Stimulated activated CD8-positive, alpha-beta memory T cell treated with anti-CD3 and anti-CD28 coated beads, Interleukin-4, amount 100 ng/mL, for 24 hours (primary cell): ENCODE measurements at places on chromosomes 11 and 22.

- no peak for DNase-seq
These were observed 21.8 kb downstream of the CLMP start for GRCh38 chr11:123173040-123173855.

GRCh38 chr22:48297296-48297695 is 1530.4 kb downstream of the BRD1 start:
- DNase-seq: no peak

- no peak for DNase-seq
These were observed at the start of gene DKK3 for GRCh38 chr11:12007769-12008737. Gene DKK3 (minus strand): TSS chr11:12008626. CDS start chr11:12008582, 44 bp downstream.

DNA sequence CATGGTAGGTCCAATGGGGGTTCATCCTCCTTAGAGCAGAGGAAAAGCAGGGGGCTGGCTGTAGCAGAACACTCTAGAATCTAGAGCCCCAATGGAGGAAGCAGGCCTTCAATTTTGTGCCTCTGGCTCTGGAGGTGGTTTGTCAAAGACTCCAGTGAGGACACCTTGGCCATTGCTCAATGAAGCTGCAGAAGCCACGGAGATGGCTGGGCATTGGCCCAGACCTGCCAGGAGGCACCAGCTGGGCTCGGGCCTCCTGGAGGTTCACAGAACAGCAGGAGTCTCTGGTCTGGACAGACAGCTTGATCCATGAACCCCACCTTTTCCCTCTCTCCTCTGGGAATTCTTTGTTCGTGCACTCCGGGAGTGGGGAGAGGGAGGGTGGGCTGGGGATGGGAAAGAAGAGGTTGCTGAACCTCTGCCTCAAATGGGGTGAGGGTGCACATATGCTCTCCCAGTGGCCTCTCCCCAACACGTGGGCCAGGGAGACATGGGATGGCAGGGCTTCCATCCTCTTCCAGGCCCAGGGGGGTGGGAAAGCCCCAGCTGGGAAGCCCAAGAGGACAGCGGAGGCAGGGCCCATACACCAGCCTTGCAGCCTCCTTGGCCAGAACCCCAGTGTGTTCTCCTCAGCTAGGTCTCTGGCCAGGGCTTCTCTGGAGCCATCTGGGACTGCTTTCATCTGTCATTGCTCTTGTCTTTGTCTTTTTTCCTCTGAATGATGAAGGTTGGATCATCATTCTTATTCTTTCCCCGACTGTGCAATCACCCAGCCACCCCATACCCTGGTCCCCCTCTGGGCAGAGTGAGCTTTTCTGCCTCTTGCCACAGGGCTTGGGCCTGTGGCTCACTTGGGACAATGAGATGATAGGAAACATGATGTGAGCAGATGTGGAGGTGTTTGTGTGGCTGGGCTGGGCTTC is 1019.4 kb downstream of the BRD1 start:
- no peak for DNase-seq

DNA sequence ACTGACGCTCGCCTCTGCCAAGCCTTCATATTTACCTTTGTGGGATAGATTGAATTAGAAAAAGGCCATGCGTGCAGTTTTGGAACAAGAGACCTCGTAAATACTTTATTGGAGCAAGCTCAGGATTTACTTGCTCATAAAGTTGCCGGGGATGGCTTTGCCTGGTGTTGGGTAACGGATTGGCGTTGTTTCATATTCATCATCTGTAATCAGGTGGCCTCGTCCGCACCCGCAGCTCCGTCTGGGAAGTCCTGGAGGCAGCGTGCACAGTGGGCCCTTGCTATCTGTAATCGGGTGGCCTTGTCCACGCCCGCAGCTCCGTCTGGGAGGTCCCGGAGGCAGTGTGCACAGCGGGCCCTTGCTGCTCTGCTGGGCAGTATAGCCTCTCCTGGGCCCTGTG is 1209.3 kb downstream of the BRD1 start:
- DNase-seq: no peak

GRCh38 chr11:123518496-123519054 is 88.5 kb downstream of the GRAMD1B start:
- DNase-seq: no peak

DNA sequence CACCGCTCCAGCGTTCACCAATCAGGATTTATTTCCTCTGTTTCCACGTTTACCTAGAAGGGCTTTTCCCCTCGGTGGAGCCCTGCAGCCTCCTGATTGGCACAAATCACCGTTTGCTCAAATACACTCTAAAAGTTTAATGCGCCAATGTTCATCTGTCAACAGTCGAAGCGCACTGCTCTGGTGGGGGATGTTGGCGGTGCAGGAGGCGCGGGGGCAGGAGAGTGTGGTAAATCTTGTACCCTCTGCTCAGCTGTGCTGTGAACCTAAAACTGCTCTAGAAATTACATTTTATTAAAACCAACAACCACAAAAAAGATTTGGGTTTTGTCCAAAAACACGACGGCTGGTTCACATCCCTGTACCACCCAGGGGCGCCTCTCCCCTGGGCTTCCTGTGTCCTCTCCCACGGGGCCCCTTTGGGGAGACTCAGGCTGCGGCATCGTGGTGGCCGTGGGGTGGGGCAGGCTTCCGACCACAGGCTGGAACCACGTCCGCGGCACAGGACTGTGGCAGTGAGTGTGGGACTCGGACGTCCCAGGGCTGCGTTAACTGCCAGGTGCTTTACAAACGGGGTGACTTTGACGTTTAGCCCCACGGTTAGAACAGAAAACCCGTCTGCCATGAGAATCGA is 13.5 kb downstream of the TTLL8 start:
- DNase-seq: no peak

DNA sequence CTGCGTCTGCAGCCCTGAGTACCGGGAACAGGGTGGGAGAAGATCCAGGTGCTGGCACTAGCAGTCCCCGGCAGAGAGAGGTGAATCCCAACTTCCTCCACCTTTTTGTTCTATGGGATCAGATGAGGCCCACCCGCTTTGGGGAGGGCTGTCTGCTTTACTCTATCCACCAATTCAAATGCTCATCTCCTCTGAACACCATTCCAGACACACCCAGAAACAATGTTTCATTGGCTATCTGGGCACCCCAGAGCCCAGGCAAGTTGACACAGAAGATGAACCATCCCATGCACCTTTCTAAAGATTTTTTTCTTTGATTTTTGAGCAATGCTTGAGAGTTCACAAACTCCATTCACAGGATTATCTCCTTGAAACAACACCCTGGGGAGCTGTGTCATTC is 78.0 kb downstream of the PARVB start:
- no peak for DNase-seq

GRCh38 chr22:26210334-26210733 is 41.1 kb downstream of the SEZ6L start:
- DNase-seq: no peak

DNA sequence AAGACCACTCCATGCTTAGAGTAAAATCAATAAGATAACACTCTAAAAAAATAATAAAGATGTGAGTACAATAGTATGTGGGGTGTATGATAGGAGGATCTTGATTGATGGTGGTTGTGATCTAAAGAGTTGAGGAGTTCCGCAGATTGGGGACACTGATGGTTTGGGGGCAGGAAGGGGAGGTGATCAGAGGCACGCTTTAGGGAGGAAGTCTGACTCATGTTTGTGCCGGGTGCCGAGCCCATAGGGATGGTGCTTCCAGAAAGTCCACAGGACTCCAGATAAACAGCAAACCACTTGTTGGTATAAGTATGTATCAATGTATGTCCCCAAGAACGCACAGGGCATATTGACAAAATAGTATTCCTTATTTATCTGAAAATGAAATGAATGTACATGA is 27.5 kb downstream of the LINC01488 start:
- no peak for DNase-seq

DNA sequence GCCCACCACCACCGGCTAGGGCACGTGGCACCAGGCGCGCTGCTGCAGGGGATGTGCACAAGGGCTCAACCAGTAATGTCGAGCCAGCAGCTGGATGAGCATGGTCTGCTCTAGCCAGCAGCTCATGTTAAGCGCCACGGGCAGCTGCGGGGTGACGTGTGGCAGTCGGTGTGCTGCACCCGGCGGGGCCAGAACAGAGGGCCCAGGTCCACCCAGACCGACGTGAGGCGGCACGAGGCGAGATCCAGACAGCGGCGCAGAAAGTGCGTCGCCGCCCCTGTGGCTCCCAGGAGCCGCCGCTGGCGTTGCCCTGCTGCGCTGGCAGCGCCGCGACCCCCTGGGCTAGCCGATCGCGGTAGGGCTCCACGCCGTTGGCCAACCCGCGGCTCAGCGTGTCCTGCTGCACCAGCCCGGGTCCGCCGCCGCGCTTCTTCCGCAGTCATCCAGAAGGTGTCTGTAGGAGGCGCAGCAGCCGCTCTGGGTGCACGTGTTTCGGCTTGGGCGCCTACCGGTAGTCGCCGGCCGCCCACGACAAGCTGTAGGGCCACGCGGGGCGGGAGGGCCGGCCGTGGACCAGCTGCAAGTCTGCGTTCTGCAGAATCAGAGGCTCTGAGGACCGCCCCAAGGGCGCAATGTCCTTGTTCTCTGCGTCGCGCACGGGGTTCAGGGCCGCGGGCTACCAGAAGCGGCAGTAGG is 4.6 kb upstream of the GALR3 start:
- DNase-seq: peak; percentile 52

- DNase-seq: no peak
These were observed 39.0 kb downstream of the QSER1 start for GRCh38 chr11:32931606-32932005.

GRCh38 chr11:86458294-86459001 is 83.8 kb downstream of the CCDC81 start:
- DNase-seq: no peak

- DNase-seq: no peak
These were observed 11.4 kb downstream of the EMID1 start for GRCh38 chr22:29216873-29217666.

DNA sequence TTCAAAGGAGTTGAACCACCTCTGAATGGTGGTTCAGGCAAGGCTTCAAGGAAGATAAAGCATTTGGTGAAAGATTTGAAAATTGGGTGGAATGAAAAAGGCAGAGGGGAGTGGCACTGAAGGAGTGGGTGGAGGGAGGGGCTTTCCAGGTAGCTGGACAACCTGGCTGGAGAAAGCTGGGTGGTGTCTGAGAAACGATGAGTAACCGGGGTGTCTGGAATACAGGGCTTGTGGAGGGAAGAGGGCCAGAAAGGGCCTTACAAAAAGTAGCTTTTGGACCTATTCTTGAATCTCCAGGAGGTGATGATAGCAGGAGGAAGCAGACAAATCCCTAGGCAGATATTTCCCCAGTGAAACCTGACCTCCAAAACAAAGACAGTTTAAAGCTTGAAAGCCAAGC is 99.3 kb downstream of the RASSF10 start:
- no peak for DNase-seq

DNA sequence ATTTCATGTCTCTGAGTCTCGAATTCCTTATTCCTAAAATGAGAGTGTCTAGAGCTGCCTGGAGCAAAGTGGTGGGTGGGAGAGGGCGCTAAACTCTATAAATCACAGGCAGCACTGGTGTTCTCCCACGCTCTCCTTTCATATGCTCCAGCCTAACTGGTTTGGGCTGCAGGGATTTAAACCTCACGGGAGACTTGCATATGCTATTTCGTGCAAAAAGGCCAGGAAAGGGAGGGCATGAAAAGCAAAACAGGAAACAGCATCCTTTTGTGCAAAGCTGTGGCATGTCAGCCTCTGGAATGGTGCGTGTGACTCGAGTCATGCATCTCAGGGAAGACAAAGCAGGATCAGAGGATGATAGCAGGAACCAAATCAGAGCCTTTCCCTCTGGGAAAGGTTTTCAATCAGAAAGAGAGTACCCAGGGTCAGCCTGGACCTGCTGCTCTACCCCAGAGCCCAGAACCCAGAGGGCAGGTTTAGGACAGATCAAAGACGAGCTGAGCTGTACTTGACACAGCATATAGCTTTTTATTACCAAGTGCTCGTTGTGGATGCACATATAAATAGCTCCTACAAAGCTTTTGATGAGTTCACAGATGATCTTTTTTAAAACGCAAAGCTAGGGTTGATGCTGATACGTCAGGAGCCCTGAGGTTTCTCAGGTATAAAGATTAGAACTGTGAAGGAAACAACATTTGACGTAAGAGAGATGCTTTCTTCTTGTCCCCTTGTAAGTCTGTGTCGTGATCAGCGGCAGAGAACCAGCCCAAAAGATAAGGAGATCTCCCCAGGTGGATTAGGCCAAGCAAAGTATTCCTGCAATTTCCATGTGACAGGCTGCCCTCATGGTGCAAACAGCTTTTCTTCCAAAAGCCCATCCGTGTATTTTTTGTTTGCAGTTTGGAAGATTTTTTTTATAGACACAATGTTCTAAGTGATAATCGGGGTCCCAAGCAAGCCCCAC is 46.2 kb upstream of the YWHAH start:
- no peak for DNase-seq

- no peak for DNase-seq
These were observed 531.5 kb upstream of the B3GAT1 start for GRCh38 chr11:134943544-134943943.

DNA sequence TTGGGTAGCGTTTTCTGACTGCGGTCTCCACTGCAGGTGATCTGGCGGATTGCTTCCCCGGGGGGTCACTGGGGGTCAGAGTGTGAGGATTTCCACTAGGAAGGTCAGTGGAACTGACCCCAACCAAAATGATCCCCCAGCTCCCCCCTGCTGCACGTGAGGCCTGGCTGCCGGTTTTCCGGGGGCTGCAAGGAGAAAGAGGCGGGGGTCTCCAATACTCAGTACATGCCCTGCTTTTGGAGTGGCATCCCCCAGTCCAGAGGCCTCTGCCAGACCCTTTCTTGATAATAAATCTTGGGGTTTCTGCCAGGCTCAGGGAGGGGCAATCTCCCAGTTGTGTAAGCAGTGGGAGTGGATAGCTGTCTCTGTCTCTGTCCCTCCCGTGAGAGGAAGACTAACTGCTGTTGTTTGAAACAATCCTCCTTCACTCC is 71.5 kb upstream of the RTL6 start:
- no peak for DNase-seq

DNA sequence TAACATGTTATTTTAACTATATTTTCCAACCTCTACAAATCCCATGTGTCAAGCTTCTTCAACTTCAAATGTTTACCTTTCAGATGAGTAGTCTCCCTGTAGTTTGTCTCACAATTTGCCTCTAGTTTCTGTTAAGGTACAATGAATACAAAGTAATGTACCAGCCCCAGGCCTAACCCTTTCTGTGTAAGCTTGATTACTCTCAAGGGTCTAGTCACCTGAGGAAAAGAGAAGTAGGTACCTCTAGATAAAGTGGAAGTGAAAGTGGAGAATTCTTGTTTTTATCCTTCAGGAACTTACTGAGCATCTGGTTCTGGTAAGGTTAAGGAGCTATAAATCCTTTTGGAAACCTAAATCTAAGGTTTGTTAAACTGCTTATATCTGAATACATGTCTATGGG is at the start of gene OR51A7:
OR51A7 (plus strand) TSS at position 300 of the 400 bp plus-strand sequence. CDS start 3,587 bp downstream, outside the sequence.
- no peak for DNase-seq

- DNase-seq: peak; percentile 99
These were observed at the start of gene ESRRA for GRCh38 chr11:64305075-64305690. Gene ESRRA (plus strand): TSS chr11:64305524. CDS start chr11:64307180, 1,656 bp downstream.

- DNase-seq: no peak
These were observed 467.7 kb upstream of the FAT3 start for GRCh38 chr11:91756829-91757480.
